ENCODE measurements at places on chromosomes 16 and 17.
A peak's percentile ranks its signal among the peaks of the same experiment; 100 is the strongest.

- no peak for DNase-seq
Measured at GRCh38 chr17:9472094-9472493, 103.5 kb downstream of the STX8 start.

GRCh38 chr17:48510761-48511604 is 19.8 kb downstream of the HOXB1 start:
- no peak for DNase-seq

- no peak for DNase-seq
Measured at GRCh38 chr16:83302853-83303252, 504.9 kb upstream of the HSBP1 start.

DNA sequence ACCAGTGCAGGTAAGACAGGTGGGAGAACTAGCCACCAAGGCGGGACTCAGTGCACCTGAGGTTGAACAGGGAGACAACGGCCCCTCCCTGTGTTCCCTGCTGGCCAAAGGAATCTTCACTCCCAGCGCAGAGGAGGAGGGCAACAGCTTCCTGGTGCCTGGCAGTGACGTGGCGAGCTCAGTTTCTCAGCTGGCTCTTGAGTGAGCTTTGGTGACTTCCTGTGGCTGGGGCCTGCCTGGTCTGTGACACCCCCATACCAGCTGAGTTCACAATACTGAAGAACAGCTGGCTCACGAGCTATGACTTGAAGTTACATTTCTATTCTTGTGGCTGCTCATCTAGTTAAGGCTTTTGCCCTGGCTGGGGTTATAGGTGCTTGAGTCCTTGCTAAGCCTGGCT is 26.1 kb downstream of the WNT9B start:
- DNase-seq: no peak

- DNase-seq: no peak
Measured at GRCh38 chr17:57920916-57921703, 34.1 kb downstream of the CUEDC1 start.

DNA sequence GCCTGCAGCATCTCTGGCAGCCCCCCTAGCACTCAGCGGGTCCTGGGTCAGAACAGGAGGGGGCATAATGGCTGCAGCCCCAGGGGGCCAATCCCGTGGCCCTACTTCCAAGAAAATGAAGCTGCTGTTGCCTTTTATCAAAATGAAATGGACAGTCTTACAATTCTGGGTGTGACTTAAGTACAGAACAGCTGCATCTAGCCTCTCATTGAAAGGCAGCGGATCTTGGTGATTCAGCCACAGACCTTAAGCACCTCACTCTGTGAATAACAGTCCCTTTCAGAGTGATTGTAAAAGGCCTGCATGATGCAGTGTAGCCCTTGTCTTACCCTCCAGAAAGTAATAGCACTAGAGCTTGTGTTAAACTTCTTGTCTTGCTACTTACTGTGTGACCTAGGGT is 11.5 kb upstream of the UMOD start:
- DNase-seq: no peak

GRCh38 chr17:9011001-9011400 is 10.3 kb upstream of the NTN1 start:
- DNase-seq: no peak

DNA sequence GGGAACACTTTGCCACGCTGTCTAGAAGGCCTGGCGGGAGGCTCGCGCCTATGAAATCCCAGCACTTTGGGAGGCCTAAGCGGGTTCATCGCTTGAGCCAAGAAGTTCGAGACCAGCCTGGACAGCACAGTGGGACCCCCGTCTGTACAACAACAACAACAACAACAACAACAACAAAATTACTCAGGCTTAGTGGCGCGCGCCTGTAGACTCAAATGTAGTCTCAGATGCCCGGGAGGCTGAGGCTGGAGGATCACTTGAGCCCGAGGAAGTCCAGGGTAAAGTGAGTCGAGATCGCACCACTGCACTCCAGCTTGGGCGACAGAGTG is 297 bp upstream of the SLFN13 start:
- no peak for DNase-seq

GRCh38 chr16:3756113-3756512 is 38.8 kb upstream of the TRAP1 start:
- no peak for DNase-seq

- no peak for DNase-seq
Measured at GRCh38 chr17:56978441-56979090, 635 bp downstream of the SCPEP1 start.

DNA sequence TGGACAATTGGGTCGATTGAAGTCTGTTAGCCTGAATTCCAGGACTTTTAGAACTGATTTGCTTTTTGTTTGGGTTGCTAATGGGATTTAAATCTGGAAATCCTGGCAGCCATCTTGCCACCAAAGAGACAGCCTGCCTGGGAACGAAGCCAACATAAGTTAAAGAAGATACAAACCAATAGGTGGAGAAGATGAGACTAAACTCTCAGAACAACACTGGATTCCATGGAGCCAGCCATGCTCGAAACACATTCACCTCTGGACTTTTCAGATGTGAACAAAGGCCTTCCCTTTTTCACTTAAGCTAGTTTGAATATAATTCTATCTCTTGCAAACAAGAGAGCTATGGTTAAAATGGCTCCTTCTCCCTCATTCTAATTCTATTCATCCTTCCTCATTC is 135.9 kb downstream of the TOX3 start:
- no peak for DNase-seq

DNA sequence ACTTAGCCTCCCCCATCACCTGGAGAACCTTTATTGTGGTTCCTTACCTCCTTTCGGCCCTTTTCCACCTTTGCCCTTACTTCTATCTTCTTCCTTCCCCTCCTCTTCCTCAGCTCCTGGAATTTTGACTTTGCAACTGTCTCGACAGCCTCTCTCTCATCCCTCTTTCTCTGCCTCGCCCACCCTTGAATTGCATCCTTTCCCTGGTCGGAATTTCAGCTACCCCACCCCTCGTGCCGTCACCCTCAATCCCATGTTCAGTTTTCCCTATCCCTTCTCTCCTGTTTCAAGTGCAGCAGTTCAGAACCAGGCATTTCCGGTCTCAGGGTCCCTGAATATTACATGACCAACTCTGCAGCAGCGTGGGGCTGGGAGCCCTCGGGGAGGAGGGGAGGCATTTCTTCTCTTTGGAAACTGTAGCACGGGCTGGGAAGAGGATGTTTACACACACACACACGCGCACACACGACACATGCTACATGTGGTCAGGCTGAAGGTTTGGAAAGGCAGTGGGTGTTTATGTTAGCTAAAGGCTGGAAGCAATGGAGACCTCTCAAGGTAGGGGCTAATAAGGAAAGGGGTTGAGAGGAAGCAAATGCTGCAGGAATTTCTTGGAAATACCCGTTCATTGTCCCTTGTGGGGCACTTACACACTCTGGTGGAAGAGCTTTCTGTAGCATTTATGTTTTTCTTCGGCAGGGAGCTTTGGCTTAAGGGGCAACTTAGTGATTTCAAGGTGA is 971 bp downstream of the MINK1 start:
- no peak for DNase-seq

DNA sequence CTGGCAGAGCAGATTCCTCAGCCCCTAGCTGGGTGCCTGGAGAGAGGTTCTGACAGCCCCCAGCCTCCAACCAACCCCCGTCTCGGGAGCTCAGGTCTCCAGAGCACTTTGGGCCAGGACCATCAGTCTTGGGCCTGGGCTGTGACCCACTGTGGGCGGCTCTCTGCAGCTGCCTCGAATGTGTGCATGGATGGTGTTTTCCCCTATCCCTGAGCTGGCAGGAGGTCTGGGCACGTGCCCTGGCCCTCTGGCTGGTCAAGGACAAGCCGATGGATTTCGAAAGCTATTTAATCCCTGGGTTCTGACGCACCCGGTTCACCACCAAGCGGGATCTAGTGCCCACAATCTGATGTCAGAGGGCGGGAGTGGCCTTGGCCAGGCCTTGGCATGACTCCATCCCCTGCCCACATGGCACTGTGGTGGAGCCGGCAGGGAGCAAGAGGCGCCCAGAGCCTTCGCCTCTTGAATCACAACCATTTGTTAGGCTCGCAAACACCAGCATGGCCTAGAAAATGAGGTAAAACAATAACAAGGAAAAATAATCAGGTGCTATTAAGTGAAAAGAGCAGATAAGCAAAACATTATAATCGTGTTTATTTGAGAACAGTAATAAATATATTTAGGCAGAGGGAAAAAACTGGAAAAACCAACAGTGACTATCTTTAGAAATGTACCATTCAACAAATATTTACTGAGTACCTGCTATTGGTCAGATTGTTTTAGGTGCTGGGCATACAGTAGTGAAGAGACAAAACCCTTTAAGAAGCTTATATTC is 69.3 kb upstream of the TOB1 start:
- DNase-seq: no peak

DNA sequence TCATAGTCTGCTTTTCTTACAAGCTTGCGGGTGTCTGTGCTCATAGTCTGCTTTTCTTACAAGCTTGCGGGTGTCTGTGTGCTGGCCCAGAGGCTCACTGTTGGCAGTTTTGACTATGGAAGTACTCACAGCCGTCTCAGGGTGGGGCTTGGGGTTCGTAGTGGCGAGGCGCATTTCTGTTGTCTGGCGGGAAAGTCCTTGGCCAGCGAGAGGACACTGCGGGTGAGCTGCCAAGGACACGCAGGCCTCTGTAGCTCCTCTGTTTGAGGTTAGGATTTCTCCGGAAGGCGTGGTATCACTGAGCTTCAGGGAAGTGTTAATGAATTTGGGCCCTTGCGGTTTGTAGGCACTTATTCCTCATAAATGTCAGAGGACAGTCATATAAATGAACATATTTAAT is 13.5 kb downstream of the TBCD start:
- no peak for DNase-seq

DNA sequence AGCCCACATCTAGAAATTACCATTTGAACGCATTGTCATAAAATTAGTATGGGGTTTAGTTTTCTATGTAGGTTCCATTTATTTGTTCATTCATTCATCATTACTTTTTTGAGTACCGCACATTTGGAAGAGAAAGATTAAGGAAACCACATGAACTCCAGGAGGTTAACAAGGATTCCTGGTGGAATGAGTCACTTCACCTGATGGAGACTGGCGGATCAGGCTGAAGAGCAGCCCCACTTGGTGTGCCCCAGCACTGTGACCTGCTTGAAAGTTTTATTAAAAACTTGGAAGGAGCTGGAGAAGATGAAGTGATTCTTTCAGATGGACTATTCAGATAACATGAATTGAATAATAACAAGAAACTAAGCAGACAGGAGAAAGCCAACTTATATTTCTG is 293.6 kb upstream of the CDH11 start:
- no peak for DNase-seq

- DNase-seq: peak; percentile 74
Measured at GRCh38 chr16:88633684-88634140, 4.7 kb upstream of the IL17C start.

- no peak for DNase-seq
Measured at GRCh38 chr17:296906-297690, 55.5 kb downstream of the RPH3AL start.

- DNase-seq: no peak
Measured at GRCh38 chr17:65987988-65988387, 203.9 kb downstream of the CEP112 start.

- no peak for DNase-seq
Measured at GRCh38 chr16:66800856-66801255, 528 bp downstream of the TERB1 start.

DNA sequence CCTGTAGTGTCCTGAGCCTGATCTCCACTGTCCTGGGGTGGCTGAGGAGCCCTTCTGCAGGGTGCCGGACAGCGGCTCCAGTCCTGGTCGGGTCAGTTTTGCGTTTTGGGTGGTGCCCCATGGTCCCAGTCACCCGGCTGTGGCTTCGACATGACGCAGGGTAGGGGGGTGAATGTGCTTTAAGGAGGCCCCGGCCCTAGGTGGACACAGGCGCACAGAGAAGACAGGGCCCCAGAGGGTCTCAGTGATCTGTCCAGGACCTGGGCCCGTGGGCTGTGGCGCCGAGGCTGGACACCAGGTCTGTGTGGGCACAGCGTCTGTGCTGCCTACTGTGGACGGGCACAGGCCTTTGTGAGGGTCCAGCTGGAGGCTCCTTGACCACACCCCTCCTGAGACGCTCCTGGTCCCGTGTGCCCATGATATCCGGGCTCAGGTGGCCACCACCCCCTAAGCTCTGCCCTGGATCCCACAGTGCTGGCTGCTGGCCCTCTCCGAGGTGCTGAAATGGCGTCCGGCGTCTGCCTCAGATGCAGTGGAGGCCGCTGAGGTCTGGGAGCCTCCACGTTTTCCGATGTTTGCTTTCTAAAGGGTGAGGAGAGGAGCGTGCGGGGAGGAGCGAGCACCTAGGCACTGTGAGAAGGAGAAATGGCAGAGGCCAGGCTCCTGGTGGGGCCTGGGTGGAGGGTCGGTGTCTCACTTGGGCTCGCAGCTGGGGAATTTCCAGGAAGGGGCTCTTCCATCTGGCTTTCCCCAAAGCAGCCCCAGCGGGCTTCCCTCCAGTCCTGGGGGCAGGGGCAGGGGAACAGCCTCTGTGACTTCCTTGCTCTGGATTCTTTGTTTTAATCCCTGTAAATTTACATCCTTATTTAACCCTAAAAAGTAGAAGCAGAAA is 56.1 kb upstream of the ACSF3 start:
- no peak for DNase-seq

GRCh38 chr16:79079656-79080420 is 520.7 kb downstream of the MAF start:
- no peak for DNase-seq

GRCh38 chr16:57060323-57061083 is 31.9 kb upstream of the CPNE2 start:
- DNase-seq: no peak

DNA sequence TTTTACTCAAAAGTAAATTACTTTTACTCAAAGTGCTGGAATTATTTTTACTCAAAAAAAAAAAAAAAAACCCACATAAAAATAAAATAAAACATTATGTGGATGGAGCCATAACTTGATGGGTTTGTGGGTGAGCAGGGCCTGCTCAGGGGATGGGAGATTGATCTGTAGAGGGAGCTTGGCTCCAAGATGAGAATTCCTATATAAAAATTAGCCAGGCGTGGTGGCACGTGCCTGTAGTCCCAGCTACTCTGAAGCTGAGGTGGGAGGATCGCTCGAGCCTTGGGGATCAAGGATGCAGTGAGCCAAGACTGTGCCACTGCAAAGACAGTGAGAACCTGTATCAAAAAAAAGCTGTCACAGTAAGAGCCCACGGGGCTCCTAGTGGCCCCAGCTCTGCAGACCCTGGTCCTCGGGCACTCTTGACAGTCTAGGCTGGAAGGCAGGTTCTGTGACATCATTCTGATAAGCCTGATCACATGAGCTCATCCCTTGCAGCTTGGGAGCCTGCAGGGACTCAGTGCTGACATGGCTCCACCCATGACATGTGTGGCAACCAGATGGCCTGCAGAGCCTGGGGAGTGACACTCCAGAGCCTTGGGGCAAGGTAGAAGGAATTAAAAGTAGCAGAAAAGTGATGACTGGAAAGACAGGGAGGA is 42.5 kb downstream of the ST3GAL2 start:
- DNase-seq: no peak

- DNase-seq: no peak
Measured at GRCh38 chr16:83023640-83024039, 396.9 kb downstream of the CDH13 start.

- no peak for DNase-seq
Measured at GRCh38 chr17:79508291-79508716, 102.5 kb downstream of the RBFOX3 start.

DNA sequence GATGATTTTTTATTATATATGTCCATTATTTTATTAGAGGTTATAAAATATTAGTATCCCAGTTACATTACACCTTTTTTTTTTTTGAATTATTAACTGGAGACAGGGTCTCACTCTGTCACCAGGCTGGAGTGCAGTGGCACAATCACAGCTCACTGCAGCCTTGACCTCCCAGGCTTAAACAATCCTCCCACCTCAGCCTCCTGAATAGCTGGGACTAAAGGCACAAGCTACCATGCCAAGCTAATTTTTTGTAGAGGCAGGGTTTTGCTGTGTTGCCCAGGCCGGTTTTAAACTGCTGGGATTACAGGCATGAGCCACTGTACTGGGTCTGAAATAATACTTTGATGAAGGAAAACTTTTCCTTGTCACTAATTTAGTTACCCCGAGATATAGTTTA is 63.6 kb downstream of the VMP1 start:
- no peak for DNase-seq
